Ascending aorta (tissue), 2 donors: ENCODE measurements at places on chromosomes 5 and 9. TPM values are rescaled to one million over a fixed set of nuclear protein-coding genes. Genes with fewer than 3 reads are reported as not detected.

Gene AP3S1
- 140 TPM for total RNA-seq

Gene PCDHGB3
- total RNA-seq: 14.4 TPM

Gene SCGB3A1
- total RNA-seq: not detected

Gene INIP
- total RNA-seq: 37.8 TPM

Gene PTPN3
- 4.3 TPM for total RNA-seq

Gene PLPP7
- total RNA-seq: 15.8 TPM

Gene RLN2
- total RNA-seq: not detected

Gene CDKN2A
- total RNA-seq: 17.1 TPM

Gene MYMK
- total RNA-seq: not detected

- no peaks in the 10 kb centered on the region for H3K4me1 ChIP-seq
- no peak overlapping the region for H3K27ac ChIP-seq
- DNase-seq: no peak
- no peaks in the 10 kb centered on the region for H3K36me3 ChIP-seq
- no peak overlapping the region for H3K4me3 ChIP-seq
These were observed 40.4 kb upstream of the GADD45G start for GRCh38 chr9:89564346-89564878.

DNA sequence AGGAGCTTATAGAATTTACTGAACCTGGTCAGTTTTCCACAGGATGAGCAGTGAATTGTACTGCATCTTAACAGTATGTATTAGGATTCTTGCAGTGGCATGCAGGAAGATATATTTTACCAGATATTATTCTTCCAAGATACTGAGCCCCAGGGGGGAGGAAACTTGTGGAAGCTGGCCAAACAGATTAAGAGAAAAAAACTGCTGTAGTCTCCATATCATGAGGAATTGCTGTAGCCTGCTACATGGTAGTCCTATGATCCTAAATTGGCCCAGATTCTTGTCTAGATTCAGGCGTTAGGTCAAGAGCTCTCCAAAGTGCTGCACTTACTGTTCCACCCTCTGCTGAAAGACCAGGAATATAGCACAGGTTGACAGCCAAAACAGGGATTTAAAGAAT lies 275.5 kb upstream of the TAS2R1 start:
- no peaks in the 10 kb centered on the region for H3K27me3 ChIP-seq
- no peaks in the 10 kb centered on the region for H3K4me1 ChIP-seq
- no peaks in the 10 kb centered on the region for H3K36me3 ChIP-seq
- DNase-seq: no peak

DNA sequence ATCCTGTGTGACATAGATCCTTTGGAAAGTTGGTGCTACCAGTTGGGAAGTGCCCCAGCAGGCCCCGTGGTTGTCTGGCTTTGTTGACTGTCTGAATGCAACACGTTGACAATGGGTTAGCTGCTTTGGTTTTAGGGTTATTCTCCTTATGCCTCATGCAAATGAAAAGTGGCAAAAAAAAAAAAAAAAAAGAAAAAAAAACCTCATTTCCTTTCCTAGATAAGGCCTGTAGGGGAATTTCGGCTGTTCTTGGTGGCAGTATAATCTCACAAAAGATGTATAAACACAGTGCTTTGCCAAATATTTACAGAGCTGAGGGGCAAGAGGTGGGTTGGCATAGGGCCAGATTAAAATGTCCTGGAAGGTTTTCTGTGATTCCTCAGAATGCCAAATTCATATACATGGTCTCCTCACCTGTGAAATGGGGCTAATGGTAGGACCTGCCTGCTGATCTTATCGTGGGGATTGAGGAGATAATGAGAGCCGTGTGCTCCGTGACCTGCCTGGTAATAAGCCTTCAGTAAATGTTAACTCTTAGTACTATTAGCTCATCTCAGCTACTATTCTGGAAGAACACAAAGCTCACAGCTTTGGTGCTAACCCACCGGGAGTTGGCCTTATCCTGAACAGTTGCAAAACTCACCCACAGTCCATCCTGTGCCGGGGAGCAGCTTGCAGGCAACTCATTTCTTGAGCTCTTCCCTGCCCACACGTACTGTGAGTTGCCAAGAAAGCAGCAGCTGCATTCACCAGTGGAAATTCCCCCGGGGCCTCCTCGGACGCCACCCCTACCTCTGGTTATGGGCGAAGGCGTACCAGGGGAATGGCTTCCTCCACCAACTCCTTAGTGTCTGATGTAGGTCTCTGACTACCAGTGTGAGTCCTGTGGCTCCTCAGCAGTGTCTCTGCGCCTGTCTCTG lies 220.3 kb downstream of the NR3C1 start:
- DNase-seq: no peak
- H3K36me3 ChIP-seq: no peaks in the 10 kb centered on the region
- no peaks in the 10 kb centered on the region for H3K27me3 ChIP-seq
- H3K4me1 ChIP-seq: no peaks in the 10 kb centered on the region

GRCh38 chr5:143554187-143554717 lies 150.8 kb upstream of the NR3C1 start:
- no peaks in the 10 kb centered on the region for H3K36me3 ChIP-seq
- H3K27me3 ChIP-seq: no peaks in the 10 kb centered on the region
- H3K4me3 ChIP-seq: no peak overlapping the region
- peaks cover 6% of the 10 kb centered on the region for H3K4me1 ChIP-seq
- no peak overlapping the region for H3K27ac ChIP-seq

DNA sequence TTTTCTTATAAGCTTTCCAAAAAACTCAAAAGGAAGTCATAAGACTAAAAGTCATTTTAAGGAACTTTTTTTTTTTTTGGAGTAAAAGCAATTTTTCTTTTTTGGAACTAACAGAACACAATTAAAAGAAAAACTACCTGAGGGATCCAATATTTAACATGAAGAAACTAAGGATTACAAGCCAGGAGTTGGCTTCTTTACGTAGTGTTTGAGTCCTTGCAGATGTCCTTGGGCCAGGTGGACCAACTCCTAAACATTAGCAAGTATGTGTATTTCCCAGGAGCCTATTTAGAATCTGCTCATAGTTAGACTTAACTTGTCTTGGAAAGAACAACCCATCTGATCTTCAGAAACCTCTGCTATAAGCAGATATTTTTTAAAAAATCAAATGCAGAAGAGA lies 154.1 kb upstream of the EFNA5 start:
- no peak overlapping the region for H3K27ac ChIP-seq
- DNase-seq: no peak
- no peak overlapping the region for H3K4me3 ChIP-seq
- no peaks in the 10 kb centered on the region for H3K4me1 ChIP-seq
- H3K36me3 ChIP-seq: no peaks in the 10 kb centered on the region
- no peaks in the 10 kb centered on the region for H3K27me3 ChIP-seq

DNA sequence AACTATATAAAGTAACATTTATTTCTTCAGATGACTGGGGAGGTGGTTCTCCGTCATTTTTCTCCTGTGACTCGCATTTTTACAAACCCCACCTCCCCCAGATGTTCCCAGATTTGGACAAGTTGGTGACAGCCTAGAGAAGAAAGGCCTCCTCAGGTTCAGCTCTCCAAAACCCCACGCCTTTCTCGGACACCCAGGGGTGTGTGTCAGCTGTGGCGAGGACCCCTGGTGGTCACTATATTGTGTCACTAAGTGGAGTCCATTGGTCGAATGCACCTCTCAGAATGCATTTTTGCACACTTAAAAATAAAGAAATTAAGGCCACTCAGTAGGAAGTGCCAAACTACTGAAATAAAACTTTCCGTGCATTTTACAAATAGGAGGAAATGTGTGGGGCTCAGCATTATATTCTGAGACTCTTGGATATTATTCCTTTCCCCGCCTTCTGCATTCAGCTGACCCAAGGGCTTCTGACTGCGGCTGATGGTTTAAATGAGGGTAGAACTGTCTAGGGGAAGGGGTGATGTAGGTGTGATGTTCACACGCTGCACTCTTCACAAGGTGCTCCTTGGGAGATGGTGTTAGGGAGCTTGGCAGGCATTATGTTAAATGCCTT lies 47.6 kb downstream of the ACO1 start:
- no peak overlapping the region for H3K27ac ChIP-seq
- no peaks in the 10 kb centered on the region for H3K27me3 ChIP-seq
- H3K4me1 ChIP-seq: peaks cover 7% of the 10 kb centered on the region
- H3K36me3 ChIP-seq: peaks cover 73% of the 10 kb centered on the region

- no peak for DNase-seq
- no peaks in the 10 kb centered on the region for H3K27me3 ChIP-seq
- H3K4me1 ChIP-seq: no peaks in the 10 kb centered on the region
- H3K27ac ChIP-seq: no peak overlapping the region
These were observed 12.1 kb upstream of the WDR5 start for GRCh38 chr9:134123764-134124128.

- H3K4me3 ChIP-seq: no peak overlapping the region
- no peaks in the 10 kb centered on the region for H3K36me3 ChIP-seq
- H3K27ac ChIP-seq: no peak overlapping the region
These were observed 279.9 kb upstream of the COX7C start for GRCh38 chr5:86337667-86338460.

- H3K4me1 ChIP-seq: peaks cover 6% of the 10 kb centered on the region
- H3K27me3 ChIP-seq: no peaks in the 10 kb centered on the region
- peak overlapping the region; percentile 93 for H3K4me3 ChIP-seq
- peak overlapping the region; percentile 98 for H3K27ac ChIP-seq
- peaks cover 5% of the 10 kb centered on the region for H3K36me3 ChIP-seq
These were observed 1.5 kb downstream of the CTNNA1 start for GRCh38 chr5:138754699-138755057.

DNA sequence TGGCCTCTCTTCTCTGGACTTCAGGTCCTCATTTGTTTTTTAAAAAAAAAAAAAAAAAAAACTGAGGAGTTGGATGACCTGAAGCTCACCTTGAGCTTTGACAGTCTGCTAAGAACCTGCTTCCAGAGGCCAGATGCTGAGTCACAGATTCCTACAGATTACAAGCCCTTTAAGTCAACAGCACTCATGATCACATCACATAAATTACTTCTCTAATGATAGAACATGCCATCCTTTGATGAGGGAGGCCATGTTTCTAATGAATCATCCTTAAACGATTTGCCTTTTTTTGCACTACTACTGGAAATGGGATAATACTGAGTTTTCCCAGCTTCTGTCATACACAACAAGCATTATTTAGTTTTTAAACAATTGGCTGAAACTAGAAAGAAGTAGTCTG lies 34.2 kb upstream of the MYOT start:
- DNase-seq: no peak
- no peak overlapping the region for H3K27ac ChIP-seq
- H3K4me3 ChIP-seq: no peak overlapping the region
- H3K36me3 ChIP-seq: no peaks in the 10 kb centered on the region
- peaks cover 20% of the 10 kb centered on the region for H3K4me1 ChIP-seq

GRCh38 chr9:110064803-110065202 lies 143.2 kb downstream of the C9orf152 start:
- H3K27ac ChIP-seq: no peak overlapping the region
- H3K4me1 ChIP-seq: peaks cover 7% of the 10 kb centered on the region
- H3K27me3 ChIP-seq: no peaks in the 10 kb centered on the region
- no peak for DNase-seq

- DNase-seq: no peak
- no peak overlapping the region for H3K27ac ChIP-seq
These were observed 2.6 kb downstream of the RBM18 start for GRCh38 chr9:122262073-122262472.

DNA sequence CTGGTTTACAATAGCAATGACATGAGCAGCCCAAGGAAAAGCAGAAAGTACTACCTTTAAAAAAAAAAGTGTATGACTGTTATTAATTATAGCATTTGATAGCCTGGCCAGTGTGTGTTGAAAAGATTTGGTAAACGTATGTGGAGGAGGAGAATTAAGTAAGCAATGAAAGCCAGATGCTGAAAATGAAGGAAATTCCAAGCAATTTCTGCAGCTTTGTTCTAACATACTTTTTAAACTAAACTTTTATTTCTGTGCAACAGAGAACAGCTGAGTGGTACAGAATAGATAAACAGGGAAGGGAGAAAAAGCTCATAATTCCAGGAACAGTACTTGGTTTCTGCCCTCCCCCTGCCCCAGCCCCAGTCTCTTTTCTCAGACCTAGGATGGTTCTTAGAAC lies 252.6 kb downstream of the ADAMTSL1 start:
- H3K4me1 ChIP-seq: no peaks in the 10 kb centered on the region
- no peak for DNase-seq
- no peaks in the 10 kb centered on the region for H3K27me3 ChIP-seq
- no peak overlapping the region for H3K4me3 ChIP-seq
- peaks cover 5% of the 10 kb centered on the region for H3K36me3 ChIP-seq

DNA sequence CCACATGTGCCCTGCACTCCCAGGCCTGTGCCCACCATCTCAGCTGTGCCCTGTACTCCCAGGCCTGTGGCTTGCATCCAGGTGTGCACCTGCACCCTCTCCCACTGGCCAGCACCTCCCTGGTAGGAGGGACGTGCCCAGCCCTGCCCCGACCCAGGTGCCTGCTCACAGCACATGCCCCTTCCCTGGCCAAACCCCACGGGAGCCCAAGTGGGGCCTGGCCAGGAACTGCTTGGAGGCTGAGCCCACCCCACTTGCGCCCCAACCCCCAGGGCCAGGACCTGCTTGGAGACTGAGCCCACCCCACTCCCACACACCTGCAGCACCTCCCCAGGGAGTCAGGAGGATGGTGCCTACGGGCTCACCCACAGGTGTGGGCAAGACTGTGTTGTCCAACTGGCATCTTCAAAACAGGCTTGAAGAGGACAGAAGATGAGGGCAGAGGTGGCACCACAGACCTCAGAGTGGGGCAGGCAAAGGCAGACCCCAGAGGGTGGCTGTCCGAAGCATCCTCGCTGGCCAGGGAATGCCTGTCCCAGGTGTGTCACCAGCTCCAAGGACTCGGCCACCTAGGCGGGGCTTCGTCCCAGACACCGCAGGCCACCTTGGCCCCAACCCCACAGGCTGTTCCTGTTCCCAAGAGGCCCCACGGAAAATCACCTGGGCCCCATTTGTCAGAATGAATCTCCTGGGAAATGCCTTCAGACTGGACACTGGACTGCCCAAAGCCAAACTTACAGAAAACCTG lies 10.8 kb downstream of the ZDHHC11B start:
- H3K4me3 ChIP-seq: no peak overlapping the region
- H3K36me3 ChIP-seq: no peaks in the 10 kb centered on the region
- H3K27me3 ChIP-seq: no peaks in the 10 kb centered on the region
- no peaks in the 10 kb centered on the region for H3K4me1 ChIP-seq
- peak; percentile 9 for DNase-seq

- no peak overlapping the region for H3K27ac ChIP-seq
- H3K4me3 ChIP-seq: no peak overlapping the region
- H3K4me1 ChIP-seq: no peaks in the 10 kb centered on the region
- no peaks in the 10 kb centered on the region for H3K36me3 ChIP-seq
- no peak for DNase-seq
- no peaks in the 10 kb centered on the region for H3K27me3 ChIP-seq
These were observed 158.0 kb downstream of the BAAT start for GRCh38 chr9:101226803-101227202.

- no peaks in the 10 kb centered on the region for H3K36me3 ChIP-seq
- DNase-seq: no peak
- H3K27ac ChIP-seq: no peak overlapping the region
- no peaks in the 10 kb centered on the region for H3K4me1 ChIP-seq
- no peak overlapping the region for H3K4me3 ChIP-seq
These were observed 44.5 kb upstream of the TMEM252 start for GRCh38 chr9:68585034-68585761.

- no peaks in the 10 kb centered on the region for H3K27me3 ChIP-seq
- H3K36me3 ChIP-seq: no peaks in the 10 kb centered on the region
- no peaks in the 10 kb centered on the region for H3K4me1 ChIP-seq
- DNase-seq: no peak
- H3K4me3 ChIP-seq: no peak overlapping the region
These were observed 43.2 kb upstream of the ASTN2 start for GRCh38 chr9:117458066-117458465.

GRCh38 chr5:5179597-5179996 lies 39.5 kb downstream of the ADAMTS16 start:
- no peaks in the 10 kb centered on the region for H3K4me1 ChIP-seq
- H3K27me3 ChIP-seq: no peaks in the 10 kb centered on the region
- no peak for DNase-seq
- H3K27ac ChIP-seq: no peak overlapping the region
- no peaks in the 10 kb centered on the region for H3K36me3 ChIP-seq

GRCh38 chr5:66708368-66708767 lies 112.2 kb downstream of the MAST4 start:
- H3K4me1 ChIP-seq: no peaks in the 10 kb centered on the region
- no peaks in the 10 kb centered on the region for H3K36me3 ChIP-seq
- no peak overlapping the region for H3K27ac ChIP-seq
